Heart left ventricle (tissue), 16 donors: ENCODE measurements at places on chromosomes 6 and 20. TPM values are rescaled to one million over a fixed set of nuclear protein-coding genes. Genes with fewer than 3 reads are reported as not detected.

The DSP gene
- total RNA-seq, result 278 TPM

The FKBP1C gene
- total RNA-seq, result not detected

DNA sequence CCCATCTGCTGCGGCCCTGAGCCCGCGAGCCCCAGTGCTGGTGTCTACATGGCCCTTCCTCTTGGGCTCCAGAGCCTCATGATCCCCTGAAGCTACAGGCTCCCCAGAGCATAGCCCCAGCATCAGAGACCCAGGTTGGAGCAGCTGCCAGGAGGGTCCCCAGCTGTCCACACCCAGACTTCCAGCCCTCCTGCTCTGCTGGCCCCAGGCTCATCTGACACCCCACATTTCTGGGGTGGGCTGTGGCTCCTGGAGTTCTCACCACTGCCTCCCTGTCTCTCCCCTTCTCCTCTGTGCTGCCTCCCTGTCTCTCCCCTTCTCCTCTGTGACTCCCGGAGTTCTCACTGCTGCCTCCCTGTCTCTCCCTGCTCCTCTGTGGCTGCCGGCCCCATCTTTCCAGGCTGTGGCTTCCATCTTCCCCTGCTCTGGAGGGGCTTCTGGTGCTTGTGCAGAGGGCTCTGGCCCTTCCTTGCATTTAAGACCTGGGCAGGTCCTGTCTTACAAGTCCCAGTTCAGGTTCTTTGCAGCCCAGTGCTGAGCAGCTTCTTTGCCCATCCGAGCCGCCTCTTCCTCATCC, 108.1 kb downstream of the ERMARD start:
- H3K27ac ChIP-seq, result no peak overlapping the region
- peaks cover 2% of the 10 kb centered on the region for H3K4me1 ChIP-seq
- no peaks in the 10 kb centered on the region for H3K27me3 ChIP-seq
- no peaks in the 10 kb centered on the region for H3K36me3 ChIP-seq

The SIRPG gene
- total RNA-seq, result not detected

GRCh38 chr6:151494936-151495320, 1.1 kb downstream of the CCDC170 start:
- no peak for DNase-seq
- no peaks in the 10 kb centered on the region for H3K36me3 ChIP-seq
- H3K4me1 ChIP-seq, result no peaks in the 10 kb centered on the region
- H3K4me3 ChIP-seq, result peak overlapping the region; percentile 65

GRCh38 chr6:136846046-136846445, 23.7 kb downstream of the PEX7 start:
- no peak overlapping the region for H3K4me3 ChIP-seq
- H3K4me1 ChIP-seq, result peaks cover 7% of the 10 kb centered on the region
- no peak overlapping the region for H3K27ac ChIP-seq
- no peak for DNase-seq
- H3K36me3 ChIP-seq, result no peaks in the 10 kb centered on the region
- H3K27me3 ChIP-seq, result no peaks in the 10 kb centered on the region
